Fibroblast of mammary gland (primary cell): ENCODE measurements at places on chromosomes 6 and 20.
A peak's percentile ranks its signal among the peaks of the same experiment; 100 is the strongest.

- DNase-seq, result no peak
Measured at GRCh38 chr20:58233881-58234528, 5.6 kb upstream of the ANKRD60 start.

DNA sequence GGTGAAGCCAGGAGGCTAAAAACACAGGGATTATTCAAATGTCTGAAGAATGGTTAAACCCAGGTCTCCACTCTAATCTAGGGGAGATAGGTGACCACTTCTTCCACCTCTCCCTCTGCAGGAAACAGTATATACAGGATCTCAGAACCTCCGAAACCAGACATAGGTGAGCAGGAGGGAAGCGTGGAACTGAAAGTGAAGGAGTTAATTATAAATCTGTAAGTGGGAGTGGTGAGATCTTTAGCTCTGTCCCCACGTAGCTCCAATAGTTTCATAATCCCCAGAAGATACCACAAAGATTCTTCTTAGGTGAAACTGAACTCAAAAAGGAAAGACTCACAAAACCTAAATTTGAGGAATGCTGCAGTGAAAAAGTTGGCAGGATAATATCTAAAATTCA, 76.8 kb downstream of the THEMIS start:
- no peak for DNase-seq

DNA sequence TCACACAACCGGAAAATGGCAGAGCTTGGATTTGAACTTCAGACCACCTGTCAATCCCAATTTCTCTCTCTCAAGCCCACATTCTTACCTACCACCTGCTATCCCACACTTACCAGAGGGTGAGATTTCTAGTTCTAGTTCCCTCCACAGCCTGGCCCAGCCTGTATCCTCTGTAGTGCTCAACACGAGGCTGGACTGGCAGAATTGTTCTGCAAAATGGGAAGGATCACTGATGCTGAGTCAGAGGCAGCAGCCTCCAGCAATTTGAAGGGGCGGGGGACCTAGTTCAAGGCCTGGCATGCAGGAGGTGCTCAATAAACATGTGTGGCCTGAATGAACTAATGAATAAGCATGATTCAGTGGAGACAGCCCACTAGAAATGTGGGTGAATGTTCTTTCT, 53.6 kb upstream of the TTPAL start:
- peak; percentile 81 for DNase-seq

DNA sequence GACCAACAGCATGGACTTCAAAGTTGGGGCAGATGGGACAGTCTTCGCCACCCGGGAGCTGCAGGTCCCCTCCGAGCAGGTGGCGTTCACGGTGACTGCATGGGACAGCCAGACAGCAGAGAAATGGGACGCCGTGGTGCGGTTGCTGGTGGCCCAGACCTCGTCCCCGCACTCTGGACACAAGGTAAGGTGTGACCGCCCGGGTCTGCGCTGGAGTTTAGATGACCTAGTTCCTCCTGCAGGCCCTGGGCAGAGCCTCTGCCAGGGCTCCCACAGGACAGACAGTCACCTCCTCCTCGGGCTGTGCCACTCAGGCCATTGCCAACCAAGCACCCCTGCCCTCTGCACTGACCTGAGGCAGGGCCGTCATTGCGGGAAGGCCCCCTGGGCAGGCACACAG, 322.1 kb downstream of the TAF4 start:
- no peak for DNase-seq

DNA sequence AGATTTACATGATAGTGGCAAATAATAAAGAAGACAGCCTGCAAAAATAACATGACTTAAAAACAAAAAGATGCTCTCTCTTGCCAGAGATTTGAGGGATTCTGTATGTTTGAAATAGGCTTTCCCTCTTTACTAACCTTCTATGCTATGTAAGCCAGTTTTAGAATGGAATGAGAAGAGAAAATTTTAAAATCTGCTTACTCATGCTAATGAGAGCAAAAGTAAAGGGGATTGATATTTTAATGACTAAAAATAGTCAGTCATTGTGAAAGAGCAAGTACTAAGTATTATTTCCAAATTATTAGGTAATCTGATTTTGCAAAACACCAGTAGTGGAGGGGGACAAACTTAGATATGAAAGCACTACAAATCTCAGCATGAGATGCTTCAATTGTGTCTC, 563.3 kb upstream of the ADGRB3 start:
- no peak for DNase-seq

GRCh38 chr6:114592506-114592905, 249.7 kb upstream of the HS3ST5 start:
- DNase-seq, result no peak

GRCh38 chr6:138690975-138691594, 82.5 kb upstream of the CCDC28A start:
- DNase-seq, result no peak

GRCh38 chr6:69775585-69775849, 21.3 kb downstream of the LMBRD1 start:
- no peak for DNase-seq

GRCh38 chr20:40317156-40317790, 371.8 kb downstream of the MAFB start:
- DNase-seq, result no peak

- no peak for DNase-seq
Measured at GRCh38 chr20:57532104-57532503, 7.2 kb upstream of the CTCFL start.

- DNase-seq, result no peak
Measured at GRCh38 chr6:20243288-20243687, 31.0 kb upstream of the MBOAT1 start.
